ENCODE measurements at places on chromosomes 3 and 15.

- DNase-seq: no peak
These were observed 53.1 kb downstream of the CFAP20DC start for GRCh38 chr3:58996730-58997129.

- DNase-seq: no peak
These were observed 279.2 kb downstream of the LSAMP start for GRCh38 chr3:116166121-116166520.

DNA sequence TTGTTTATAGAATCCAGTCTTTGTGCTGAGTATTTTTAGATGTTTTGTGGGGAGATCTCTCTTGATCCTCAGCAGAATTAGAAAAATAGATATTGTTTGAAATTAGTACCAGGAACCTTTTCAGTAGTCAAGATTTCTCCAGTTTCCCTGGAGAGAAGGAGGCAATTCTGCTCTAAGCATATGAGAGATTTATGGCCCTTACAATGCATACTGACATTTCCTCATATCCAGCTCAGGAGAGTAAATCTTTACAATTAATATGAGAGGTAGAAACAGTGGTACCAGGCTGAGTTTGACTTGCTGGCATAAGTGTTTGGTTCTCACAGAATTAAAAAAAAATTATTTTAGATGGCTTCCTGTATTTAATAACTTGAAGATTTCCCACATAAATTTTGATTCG is 239.1 kb upstream of the SGO1 start:
- no peak for DNase-seq

- DNase-seq: no peak
These were observed 281.8 kb upstream of the ARRDC4 start for GRCh38 chr15:97678656-97679055.

- DNase-seq: no peak
These were observed 3.0 kb downstream of the FAM219B start for GRCh38 chr15:74903676-74904075.

DNA sequence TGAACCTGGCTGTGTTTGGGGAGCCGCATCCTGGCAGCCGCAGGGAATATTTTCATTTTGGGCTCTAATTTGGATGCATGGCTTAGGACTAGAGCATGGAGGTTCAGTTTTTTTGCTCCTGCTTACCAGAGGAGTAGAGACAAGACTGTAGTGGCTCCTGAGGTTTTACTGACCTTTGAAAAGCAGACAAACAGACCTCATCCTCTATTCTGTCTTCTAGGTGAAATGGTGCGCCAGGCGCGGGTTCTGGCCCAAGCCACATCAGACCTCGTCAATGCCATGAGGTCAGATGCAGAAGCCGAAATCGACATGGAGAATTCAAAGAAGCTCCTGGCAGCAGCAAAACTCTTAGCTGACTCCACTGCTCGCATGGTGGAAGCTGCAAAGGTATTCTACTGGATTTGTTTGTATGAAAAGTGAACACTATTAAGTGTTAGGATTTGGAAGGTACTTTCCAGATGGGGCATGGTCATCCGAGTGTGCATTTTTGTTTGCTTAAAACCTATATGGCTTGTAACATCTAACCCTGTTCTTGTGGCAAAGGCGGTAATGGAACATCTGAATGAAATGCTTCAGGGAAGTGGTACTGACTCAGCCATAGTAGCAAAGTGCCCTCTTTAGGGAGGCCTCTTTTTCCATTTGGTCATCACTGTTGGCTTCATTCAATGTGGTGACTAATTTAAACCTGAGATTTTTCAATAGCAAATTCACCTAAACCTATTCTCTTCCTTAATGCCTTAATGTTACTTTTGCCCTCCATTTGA is 330.7 kb upstream of the TPM1 start:
- peak; percentile 55 for DNase-seq

DNA sequence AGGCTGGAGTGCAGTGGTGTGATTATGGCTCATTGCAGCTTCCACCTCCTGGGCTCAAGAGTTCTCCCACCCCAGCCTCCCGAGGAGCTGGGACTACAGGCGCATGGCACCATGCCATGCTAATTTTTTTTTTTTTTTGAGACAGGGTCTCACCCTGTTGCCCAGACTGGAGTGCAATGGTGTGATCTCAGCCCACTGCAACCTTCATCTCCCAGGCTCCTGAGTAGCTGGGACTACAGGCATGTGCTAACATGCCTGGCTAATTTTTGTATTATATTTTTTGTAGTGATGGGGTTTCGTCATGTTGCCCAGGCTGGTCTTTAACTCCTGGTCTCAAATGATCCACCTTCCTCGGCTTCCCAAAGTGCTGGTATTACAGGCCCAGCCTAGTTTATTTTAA is 4.0 kb downstream of the TEX9 start:
- DNase-seq: no peak

DNA sequence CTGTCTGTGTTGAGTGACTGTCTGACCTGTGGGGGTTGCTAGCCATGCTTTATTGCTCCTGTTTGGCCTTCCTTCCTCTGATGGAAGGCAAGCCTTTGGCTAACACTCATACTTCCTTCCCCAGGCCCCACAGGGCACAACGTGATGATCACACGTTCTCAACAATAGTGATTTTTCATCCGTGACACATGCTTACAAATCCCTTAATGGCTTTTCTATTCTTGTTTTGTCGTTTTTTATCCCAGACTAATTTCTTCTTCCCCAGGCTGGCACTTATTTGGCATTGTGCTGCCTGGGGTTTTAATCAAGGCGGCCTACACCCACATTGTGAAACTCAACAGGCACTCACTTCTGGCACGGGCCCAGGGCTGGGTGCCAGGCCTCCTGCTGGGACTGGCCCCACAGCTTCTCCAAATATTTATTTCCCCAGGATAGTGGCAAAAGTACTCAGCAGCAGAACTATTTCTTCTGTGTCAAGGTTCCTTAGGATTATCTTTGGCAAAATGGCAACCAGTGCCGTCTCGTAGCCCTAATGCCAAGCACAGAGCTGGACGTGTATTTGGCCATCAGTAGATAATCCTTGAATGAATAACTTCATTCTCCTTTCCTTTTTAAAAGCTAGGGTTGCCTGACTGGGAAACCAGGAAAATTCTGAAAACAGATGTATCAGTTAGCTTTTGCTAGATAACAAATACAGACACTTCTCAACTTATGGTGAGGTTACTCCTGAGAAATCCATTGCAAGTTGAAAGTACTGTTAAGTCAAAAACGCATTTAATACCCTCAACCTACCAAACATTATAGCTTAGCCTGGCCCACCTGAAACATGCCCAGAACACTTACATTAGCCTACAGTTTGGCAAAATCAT is 30.6 kb downstream of the CMTM7 start:
- peak; percentile 36 for DNase-seq

Data from mesenchymal stem cell (in vitro differentiated cells and primary cell).